ENCODE measurements at places on chromosomes 3 and 15.

DNA sequence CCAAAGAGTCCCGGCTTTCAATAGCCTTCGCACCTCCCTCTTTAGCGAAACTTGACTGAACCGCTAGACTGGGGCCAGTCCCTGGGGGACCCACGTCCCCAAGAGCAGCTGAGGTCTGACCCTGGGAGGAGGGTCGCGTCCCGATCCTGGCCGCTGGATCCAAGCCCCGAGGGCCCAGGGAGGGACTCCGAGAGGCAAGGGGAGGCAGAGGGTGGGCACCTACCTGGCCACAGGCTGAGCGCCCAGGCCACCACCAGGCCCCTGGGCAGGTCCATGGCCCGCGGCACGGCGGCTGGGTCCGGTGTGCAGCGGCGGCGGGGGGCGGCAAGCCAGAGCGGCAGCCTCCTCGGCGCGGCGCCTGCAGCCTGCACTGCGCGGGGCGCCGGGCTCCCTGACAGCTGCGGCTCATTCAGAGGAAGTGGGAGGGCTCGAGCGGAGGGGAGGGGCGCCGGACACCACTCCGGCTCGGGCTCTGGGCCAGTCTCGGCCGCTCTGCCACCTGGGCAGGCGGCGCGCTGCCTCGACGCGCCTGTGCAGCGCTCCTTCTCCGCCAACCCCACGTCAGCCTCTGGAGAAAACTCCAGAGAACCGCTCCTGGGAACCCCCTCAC lies at the start of gene ITGA11:
Gene ITGA11, minus strand, starts transcription at position 372 of the 610 bp plus-strand sequence. Its CDS starts 97 bp downstream, at position 275.
- peak; percentile 82 for DNase-seq

GRCh38 chr3:143307613-143308183 lies 188.1 kb downstream of the CHST2 start:
- DNase-seq, result no peak

- no peak for DNase-seq
Measured at GRCh38 chr3:192061426-192061825, 600.5 kb downstream of the PYDC2 start.

DNA sequence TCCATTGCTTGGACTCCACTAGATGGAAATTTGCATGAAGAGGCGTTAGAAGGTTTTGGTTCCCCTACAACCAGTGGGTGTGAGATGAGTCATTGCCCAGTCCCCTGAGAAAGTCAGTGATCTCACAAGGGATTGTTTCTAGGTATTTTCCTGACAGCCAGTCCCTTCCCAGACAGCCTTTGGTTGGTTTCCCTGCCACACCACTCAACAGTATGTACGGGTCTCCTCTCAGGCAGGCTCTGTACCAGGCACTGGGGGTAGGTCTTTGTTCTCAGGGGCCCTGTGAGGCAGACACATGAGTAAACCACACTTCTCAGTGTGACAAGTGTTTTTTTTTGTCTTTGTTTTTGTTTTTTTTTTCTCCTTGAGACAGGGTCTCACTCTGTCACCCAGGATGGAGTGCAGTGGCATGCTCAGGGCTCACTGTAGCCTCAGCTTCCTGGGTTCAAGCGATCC lies 4.0 kb downstream of the LAMP3 start:
- DNase-seq, result no peak

GRCh38 chr15:39797407-39797806 lies 14.8 kb upstream of the FSIP1 start:
- DNase-seq, result no peak

DNA sequence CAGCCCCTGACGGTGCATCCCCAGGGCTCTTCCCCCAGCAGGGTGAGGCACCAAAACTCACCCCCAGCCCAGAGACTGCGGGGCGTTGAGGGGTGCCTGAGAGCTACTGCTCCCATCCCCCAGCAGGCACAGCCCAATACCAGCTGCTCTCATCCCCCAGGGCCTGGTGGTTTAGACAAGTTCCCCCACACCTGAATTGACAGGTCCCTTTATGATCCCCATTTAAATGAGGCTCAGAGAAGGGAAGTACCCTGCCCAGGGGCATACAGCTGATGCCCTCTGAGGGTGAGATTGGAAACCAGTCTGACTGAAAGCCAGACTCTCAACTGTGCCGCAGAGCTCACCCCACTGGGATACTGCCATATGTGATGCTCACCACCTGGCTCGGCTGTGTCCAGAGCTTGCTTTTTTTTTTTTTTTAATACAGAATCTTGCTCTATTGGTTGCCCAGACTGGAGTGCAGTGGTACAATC lies 20.1 kb downstream of the DUSP7 start:
- DNase-seq, result no peak

GRCh38 chr3:196603683-196604082 lies 35.2 kb downstream of the FBXO45 start:
- DNase-seq, result no peak

DNA sequence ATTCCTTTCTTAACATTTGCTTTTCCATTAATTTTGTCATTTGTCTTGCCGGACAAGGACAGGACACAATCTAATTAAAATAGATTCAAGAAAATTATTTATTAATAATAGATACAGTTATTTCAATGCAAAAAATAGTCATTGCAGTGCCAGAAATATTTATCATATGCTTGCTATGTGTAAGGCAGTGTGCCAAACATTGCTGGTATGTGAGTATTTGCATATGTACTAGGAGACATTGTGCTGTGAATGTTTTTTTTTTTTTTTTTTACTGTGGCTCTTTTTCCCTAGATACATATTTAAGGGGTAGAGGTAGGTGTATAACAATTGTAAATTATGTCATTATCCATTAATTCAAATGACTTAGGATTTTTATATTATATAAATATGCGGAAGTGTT lies 23.3 kb downstream of the SPRED1 start:
- no peak for DNase-seq

- peak; percentile 19 for DNase-seq
Measured at GRCh38 chr3:25904206-25904605, 114.3 kb downstream of the OXSM start.

DNA sequence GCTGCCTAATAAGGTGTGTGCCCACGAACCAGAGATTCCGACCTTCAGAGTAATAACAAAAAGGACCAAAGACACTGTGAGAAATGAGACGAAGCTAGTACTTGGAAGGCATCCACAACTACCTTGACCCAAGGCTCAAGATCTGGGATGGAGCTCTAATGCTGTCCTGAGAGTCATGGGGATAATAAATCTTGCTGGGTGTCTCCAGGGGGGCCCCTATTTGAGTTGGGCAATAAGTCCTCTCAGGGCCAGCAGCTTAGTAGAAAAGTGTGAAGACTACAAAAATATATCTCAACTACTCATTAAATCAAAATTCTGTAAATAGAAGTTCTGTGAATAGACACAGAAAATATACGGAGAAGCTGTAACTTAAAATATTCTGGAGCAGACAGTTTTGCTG lies 2.9 kb upstream of the NDN start:
- no peak for DNase-seq

DNA sequence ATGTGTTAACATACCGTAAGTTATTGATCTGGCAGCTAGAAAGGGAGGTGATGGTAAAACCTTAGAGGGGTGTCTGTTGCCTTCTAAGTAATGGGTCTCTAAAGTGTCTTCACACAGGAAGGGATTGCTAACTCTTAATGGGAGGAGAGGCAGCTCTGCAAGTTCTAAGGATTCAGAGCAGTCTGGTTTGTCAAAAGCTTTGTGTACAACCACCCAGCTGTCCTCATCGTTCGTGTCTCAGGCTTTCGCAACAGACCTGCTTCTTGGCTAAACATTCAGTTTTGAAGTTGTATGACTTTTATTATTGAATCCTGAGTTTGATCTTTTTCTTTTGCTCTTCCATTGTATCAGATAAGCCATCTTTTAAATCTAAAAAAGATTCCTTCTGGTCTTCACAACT lies 404.9 kb downstream of the SQOR start:
- no peak for DNase-seq

- DNase-seq, result peak; percentile 60
Measured at GRCh38 chr15:70474471-70475406, 288.6 kb downstream of the UACA start.

- no peak for DNase-seq
Measured at GRCh38 chr3:50336452-50337174, 4.0 kb downstream of the RASSF1 start.

GRCh38 chr3:188631291-188632010 lies 477.5 kb downstream of the LPP start:
- no peak for DNase-seq

GRCh38 chr3:172218350-172219323 lies 179.3 kb downstream of the FNDC3B start:
- DNase-seq, result no peak

- no peak for DNase-seq
Measured at GRCh38 chr3:195226445-195226844, 44.5 kb downstream of the XXYLT1 start.

- no peak for DNase-seq
Measured at GRCh38 chr3:17833786-17834559, 91.5 kb upstream of the TBC1D5 start.

DNA sequence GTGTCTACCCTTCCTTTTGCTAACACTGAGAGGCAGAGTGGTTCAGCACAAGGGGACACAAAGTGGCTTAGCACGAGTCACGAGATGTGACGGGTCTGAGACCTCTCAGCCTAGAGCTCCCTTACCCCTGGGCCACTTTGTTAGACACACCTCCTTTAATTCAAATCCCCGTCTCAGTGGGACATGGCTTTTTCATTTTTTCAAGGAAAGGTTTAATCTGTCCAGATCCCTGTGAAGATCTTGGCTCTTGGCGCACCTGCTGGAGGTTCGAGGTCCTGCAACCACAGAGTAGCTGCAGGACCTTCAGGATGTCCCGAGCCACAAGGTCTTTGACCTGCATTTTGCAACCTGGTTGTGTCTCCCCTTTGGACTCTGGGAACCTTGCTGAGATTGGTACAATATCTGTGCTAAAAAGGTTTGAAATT lies 52.0 kb downstream of the LPP start:
- DNase-seq, result no peak

Data from left lung (tissue), 14 donors.